COLO829 (cell line): ENCODE measurements at places on chromosomes 12 and 14.
A peak's percentile ranks its signal among the peaks of the same experiment; 100 is the strongest.

- no peak for DNase-seq
Measured at GRCh38 chr14:92516966-92517506, 3.5 kb downstream of the RIN3 start.

DNA sequence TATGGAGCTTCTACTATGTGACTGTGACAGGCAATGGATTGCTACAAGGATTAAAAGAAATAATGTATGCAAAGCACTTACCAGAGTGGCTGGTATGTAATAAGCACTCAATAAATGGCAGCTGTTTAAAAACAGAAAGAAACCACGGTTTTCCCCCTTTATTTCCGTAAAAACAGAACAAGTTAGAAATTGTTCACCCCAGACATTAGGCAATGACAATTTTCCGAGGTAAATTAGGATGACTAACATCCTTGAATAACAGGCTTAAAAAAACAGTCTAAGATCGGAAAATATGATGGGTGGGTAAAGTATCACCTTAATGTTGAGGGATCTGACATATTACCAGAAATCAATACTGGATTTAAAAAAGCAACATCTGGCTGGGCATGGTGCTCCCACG is 20.9 kb upstream of the CNIH1 start:
- DNase-seq, result no peak

GRCh38 chr12:69239922-69240630 is 707 bp downstream of the CPSF6 start:
- no peak for DNase-seq

DNA sequence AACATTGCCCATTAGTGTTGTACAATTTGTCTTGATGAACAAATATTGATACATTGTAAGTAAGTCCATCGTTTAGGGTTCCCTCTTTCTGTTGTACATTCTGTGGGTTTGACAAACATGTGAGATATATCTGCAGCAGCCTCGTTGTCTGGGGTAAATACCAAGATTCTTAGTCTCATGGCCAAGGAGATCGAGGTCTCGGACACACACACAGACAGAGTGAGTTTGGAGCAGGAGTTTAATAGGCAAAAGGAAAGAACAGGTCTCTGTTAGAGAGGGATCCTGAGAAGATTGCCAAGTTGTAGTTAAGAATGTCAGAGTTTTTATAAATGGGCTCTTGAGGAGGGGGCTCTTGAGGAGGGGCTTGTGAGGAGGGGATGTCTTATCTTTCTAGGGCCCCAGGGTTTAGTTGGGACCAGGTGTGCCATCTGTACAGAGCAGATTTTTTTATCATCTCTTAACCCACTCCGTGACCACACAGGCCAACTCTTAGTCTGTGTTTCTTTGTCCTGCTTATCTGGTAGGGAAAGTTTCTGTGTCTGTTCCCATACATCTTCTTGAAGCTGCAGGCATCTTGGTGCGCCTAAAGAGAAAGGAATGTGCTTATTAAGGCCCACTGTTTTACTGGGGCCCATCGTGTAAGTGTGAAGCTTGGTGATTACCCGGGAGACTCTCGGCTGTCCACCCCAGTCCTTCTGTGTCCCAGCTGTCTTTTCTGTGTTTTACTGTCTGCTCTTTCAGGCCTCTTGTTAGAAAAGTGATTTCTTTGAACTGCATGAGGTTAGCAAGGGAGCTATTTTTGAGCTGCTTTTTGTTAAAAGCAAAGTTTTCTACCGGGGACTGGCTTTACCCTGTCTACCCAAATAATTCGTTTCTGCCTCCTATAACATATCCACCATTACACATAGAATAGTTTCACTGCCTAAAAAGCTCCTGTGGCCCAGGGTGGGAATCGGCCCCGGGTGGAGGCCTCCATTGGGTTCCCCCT is 22.4 kb upstream of the CLEC2D start:
- DNase-seq, result no peak

DNA sequence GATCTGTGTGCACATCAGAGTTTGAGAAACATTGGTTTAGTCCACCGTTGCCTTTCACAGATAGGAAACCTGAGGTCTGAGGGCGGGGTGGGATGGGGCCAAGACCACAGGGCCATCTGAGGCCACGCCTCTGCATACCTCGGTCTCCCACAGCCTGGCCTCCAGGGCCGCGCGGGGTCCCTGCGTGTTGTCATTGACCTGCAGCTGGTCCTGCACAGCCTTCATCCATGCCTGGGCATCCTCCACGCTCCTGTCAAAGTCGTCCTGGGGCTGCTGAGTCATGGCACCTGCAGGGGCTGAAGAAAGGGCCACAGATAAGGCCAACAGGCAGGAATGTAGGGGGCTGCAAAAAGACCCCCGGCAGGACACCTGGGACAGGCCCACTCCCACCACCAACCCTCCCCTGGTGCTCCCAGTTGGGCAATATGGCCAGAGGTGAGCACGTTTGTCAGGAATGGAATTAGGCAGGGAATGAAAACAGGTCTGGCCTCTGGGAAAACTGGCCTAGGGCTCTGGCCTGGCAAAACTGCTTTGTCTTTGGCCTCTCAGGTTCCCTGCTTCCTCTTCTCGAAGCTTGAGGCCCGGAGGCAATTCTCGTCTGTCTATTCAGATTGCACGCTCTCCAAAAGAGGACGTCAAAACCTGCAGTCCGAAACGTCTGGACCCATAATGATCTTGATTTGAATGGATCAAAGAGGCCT is 40.8 kb downstream of the SYNE3 start:
- no peak for DNase-seq

GRCh38 chr14:85332401-85332800 is 197.5 kb upstream of the FLRT2 start:
- DNase-seq, result no peak

DNA sequence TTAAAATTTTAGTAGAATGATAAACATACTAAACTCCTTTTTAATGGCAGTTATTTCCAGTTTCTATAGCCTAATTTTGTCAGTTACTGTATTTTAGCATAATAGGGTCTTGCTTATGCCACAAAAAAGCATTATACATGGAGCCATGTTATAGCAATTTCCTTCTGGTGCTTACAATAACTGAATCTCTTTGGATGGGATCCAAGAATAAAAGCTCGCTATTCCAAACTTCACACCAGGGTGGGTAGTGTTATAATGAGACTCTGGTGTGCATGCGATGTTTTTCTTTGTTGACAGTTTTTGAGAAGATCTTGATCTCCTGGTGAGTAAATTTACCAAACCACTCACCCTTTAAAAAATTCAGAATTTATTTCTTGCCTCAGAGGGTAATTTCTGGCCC is 90.4 kb upstream of the CCDC91 start:
- DNase-seq, result no peak

DNA sequence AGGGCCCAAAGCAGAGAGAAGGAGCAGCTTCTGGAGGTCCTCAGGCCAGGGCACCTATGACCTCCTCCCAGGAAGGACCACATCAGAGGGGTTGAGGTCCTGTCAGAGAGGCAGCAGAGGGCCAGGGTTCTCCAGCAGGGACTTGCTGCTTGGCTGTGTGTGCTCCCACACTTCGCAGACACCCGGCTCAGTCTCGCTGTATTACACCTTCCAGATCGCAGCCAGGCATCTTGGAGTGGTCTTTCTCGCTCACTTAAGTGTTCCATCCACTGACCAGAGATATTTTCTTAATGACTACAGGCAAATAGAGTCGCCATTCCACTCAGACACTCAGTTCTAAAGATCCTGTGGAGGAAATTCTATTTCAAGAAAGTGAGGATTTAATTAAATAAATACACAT is 84.3 kb downstream of the PRIMA1 start:
- no peak for DNase-seq

GRCh38 chr12:120580787-120581723 is at the start of gene POP5:
Gene POP5, minus strand, starts transcription at chr12:120581402. Its CDS starts 40 bp downstream, at chr12:120581362.
- peak; percentile 96 for DNase-seq
